ENCODE measurements at places on chromosomes 16 and 17.

- DNase-seq = no peak
Observed at GRCh38 chr16:12584488-12585233, 219.0 kb downstream of the CPPED1 start.

- DNase-seq = no peak
Observed at GRCh38 chr17:13491916-13492736, 109.6 kb downstream of the HS3ST3A1 start.

- DNase-seq = no peak
Observed at GRCh38 chr16:78993346-78993745, 607.2 kb downstream of the MAF start.

DNA sequence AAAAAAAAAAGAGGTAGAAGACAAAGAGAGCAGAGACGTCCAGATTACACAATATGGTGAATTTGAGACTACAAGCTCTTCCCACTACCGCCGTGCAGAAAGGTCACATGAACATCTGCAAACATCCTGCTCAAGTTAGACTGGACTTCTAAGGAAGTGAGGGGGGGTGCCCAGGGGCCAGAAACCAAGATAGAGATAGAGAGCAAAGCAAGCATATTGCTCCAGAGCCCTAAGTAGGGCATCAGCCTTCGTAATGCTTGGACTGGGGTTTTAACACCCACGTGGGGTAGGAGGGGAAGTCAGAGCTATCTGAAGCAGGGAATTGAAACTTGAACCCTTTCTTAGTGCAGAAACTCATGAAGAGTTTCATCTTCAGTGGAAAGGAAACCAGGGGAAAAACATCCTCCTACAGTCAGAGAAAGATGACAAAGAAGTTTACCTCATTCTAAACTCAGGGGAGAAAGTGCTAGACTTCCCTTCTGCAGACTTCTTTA lies 8.7 kb downstream of the CLEC19A start:
- no peak for DNase-seq

GRCh38 chr17:17508019-17508535 lies 11.9 kb upstream of the RASD1 start:
- no peak for DNase-seq

DNA sequence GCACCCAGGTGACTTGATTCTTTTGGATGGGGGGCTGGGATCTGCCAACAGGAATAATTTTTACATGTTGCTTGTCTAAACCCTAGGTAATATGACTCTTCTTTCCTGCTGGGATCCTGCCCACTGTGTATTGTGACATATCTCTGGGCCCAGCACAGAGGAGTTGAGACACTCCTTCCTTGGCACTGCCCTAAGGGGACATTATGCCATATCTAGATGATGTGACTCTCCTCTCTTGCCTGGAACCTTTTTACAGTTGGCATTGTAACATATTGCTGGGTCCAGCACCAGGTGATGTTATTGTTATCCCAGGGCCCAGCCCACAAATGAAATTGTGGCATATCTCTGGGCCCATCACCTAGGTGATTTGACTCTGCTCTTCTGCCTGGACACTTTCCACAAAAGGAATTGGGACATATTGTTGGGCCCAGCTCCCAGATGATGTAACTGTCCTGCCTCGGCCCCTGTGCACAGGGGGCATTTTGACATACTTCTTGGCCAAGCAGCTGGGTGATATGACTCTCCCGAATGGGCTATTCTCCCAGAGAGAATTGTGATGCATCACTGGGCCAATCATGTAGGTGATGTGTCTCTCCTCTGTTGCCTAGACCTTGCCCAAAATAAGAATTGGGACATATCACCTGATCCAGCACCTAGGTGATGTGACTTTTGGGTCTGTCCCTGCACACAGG lies 1837.7 kb downstream of the TP53TG3F start:
- DNase-seq = no peak

DNA sequence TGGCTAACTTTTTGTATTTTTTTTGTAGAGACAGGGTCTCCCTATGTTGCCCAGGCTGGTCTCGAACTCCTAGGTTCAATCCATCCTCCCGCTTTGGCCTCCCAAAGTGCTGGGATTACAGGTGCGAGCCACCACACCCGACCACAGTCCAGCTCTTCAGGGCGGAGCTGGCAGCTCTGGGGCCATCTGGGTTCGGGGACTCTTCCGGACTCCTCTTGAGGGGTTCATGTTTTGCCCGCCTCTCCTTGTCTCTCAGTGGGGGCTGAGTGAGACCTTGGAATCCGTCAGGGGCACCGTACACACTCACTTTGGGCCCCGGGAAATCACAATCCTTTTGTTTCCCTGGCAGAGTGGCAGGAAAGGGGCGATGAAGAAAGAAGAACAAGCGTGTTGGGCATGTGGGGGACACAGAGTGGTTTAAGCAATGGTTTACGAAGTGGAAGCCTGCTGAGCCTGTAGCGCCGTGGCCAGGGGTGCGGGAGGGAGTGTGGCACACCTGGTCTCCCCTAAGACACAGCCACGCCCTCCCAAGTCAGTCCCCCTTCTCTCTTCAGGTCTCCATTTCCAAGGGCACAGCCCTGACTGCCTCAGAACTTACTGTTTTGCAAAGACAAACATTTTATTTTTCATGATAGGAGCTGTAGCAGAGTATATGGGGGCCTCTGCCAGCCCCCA lies 26.1 kb downstream of the TNS4 start:
- DNase-seq = no peak

DNA sequence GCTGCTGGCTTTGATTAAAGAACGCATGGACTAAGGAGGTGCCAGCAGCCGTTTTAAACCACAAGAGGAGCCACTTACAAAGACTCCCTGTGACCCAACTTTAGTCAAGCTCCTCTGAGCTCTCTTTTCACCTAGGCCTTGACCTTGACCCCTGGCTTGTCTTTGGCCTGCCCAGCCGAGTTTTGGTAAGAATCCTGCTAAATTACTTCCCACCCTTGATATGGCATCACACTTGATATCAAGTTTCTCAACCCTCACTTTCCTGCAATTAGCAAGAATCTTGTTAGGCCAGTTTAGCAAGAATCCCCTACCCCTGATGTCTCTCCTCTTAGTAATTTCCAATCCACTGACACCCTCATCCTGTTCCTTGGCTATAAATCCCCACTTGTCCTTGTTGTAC lies 232.8 kb upstream of the SALL1 start:
- no peak for DNase-seq

GRCh38 chr16:85954927-85955519 lies 56.1 kb downstream of the IRF8 start:
- no peak for DNase-seq

DNA sequence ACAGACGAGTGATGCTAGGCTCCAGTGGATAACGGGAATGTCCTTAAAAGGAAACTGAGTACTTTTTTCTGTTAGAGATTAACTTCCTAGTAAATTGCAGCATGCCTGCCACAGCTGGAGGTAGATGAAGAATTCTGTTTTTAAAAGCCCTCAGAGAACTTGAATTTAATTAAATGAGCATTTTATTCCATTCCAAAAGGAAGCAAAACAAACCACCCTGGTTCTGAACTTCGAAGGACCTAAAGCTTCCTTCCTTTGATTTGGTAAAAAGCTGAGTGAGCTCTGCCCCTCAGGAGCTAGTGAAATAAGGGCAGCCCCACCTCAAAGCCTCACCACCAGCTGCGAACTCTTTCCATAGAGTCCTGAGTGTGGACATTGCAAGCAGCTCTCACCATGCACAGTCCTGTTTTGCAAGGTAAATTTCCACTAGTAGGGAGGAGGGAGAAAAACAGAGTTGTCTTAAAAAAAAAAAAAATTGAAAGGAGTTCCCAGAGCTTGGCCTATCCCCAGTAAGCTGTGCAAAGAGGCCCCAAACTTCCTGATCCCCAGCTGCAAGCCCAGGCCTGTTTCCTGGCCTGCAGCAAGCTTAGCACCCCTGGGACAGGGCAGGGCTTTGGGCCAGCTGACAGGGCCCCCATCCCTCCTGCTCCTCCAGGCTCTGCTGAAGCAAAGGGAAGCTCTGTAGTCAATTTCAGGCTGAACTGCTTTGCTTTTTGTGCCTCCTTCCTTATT lies 11.2 kb downstream of the CHD9NB start:
- no peak for DNase-seq

DNA sequence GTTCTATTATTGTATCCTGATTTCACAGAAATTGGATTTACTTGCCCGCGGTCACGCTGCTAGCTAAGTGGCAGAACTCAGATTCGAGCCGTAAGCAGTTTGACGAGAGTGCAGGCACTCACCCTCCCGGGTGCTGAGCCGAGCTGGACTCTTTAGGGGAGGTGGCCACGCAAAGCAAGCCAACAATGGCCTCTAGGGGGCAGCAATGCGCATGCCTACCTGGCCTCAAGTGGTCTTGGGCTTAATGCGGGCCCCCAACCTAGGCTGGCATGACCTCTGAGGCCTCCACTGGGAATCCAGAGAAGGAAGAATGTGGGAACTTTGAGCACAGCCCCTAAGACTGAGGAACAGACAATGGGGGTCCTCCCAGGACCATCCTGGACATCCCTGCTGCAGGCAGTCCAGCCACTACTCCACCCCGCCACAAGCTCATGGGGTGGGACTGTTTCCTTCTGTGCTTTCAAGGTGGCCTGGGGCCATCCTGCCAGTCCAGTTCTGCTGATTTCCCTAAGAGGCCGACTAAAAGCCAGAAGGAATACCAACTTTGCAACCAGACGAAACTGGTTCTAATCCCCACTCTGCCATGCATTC lies 276.5 kb downstream of the XYLT1 start:
- peak; percentile 27 for DNase-seq

- no peak for DNase-seq
Observed at GRCh38 chr16:56662357-56663354, 4.9 kb downstream of the MT1F start.

GRCh38 chr16:87939562-87940423 lies 3.5 kb upstream of the CA5A start:
- no peak for DNase-seq

DNA sequence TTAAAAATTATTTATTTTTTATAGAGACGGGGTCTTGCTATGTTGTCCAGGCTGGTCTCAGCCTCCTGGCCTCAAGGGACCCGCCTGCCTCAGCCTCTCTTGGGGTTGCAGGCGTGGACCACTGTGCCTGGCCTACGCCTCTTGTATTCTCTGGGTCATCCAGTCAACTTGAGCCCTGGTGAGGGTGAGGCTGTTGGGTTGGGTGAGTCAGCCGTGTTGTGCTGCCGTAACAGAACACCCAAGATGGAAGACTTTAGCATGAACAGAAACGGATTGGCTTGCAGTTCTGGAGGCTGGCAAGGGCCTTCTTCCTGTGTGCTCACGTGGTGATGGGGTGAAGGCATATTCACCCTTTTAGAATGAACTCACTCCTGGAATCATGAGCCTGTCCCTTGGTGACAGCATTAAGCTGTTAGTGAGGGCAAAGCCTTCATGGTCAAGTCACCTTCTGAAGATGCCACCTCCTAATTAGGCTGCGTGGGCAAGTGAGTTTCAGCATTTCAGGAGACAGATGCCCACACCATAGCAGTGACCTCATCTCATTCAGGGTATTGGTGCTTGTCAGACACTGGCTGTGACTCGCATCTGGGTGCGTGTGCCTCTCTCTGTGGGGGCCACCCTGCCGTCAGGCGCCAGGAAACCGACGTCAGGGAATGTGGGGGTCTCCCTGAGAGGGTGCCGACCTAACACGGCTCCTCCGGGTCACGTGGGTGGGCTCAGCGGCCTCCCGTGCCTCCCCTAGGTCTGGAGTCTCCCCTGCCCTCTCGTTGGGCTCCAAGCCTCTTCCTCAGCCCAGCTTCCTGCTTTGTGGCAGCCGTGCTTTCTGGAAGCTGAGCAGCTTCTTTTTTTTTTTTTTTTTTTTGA lies 49.8 kb downstream of the WDR45B start:
- no peak for DNase-seq

GRCh38 chr17:53463363-53463762 lies 359.4 kb upstream of the KIF2B start:
- DNase-seq = no peak

All from stimulated activated CD8-positive, alpha-beta memory T cell treated with anti-CD3 and anti-CD28 coated beads, Interleukin-7, amount 100 ng/mL, for 1 hour (primary cell).